ENCODE measurements at places on chromosomes 1 and 21.

DNA sequence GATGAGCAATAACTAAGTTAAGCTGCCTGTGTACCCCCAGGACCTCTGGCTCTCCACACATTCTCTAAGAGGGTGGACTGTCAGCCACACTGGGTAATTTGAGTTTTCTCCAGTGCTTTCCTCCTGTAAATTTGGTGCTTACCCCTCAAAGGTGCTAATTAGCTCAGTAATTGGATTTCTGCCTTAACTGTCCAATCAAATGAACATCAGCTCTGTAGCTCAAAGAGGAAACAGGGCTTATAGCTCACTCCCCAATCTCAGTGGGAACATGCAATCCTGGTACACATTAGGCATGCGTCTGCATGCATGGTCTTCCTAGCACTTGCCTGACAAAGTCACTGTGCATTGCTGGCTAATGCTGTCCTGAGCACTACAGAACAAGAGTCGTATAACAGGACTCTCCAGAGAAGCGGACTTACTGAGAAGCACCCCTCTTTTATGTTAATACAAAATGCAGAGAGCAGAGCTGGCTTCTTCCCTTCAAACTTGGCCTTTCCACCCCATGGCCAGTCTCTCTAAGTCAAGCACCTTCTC lies 110.1 kb downstream of the NTPCR start:
- no peak for DNase-seq

- DNase-seq: no peak
Measured at GRCh38 chr1:116496380-116496779, 74.4 kb downstream of the CD58 start.

GRCh38 chr21:46061518-46061917 lies 36.4 kb upstream of the COL6A2 start:
- DNase-seq: no peak

DNA sequence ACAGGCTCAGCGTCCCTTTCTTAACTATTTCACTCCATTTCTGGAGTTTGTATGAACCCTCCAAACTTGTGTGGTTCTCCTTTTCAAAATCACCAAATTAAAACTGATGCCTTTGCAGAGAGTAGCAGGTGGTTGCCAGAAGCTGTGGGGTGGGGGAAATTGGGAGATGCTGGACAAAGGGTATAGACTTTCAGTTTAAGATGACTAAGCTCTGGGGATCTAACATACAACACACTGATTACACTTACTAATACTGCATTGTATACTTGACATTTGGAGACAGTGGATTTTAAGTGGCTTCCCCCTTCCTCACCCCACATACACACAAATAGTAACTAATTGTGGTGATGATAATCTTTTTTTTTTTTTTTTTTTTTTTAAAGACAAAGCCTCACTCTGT lies 11.1 kb upstream of the SCYL3 start:
- DNase-seq: no peak

GRCh38 chr1:194512957-194513356 lies 1326.5 kb upstream of the B3GALT2 start:
- no peak for DNase-seq

GRCh38 chr1:67937651-67938050 lies 104.4 kb upstream of the GNG12 start:
- no peak for DNase-seq

- DNase-seq: no peak
Measured at GRCh38 chr1:214565310-214565709, 13.9 kb upstream of the PTPN14 start.

- DNase-seq: no peak
Measured at GRCh38 chr1:243346468-243346867, 90.6 kb downstream of the SDCCAG8 start.

DNA sequence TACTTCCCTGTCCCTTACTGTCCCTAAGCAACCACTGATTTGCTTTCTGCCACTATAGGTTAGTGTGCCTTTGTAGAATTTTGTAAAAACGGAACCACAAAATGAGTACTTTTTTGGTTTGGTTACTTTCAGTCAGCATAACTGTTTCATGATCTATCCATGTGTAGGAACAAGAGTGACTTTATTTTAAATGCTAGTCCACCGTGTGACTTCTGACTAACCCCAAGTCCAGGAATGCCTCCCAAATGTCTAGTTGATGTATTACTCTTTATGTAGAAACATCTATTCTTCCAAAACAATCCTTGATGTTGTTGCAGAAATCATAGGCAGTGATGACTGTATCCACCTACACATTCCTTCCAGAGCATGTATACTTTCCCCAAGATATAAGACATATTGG lies 21.3 kb downstream of the ATPAF1 start:
- DNase-seq: no peak

DNA sequence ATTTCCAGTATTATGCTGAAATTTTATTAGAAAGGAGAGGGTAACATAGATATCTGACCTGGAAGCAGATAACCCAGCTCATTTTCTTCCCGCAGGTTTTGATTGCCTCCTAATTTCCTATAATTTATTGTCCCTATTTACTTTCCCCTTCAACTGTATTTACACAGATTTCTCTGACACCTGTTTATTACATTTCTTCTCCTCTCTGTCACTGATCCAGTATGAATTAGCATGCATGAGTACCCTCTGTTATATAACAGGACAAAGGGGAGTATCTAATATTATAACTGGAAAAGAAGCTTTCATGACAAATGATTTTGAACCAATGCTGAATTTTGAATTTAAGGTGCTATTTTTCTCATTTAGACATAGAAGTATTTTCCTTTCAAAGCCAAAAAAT lies 37.4 kb downstream of the DENND1B start:
- no peak for DNase-seq

GRCh38 chr1:110282395-110282794 lies 56.8 kb upstream of the RBM15 start:
- no peak for DNase-seq

DNA sequence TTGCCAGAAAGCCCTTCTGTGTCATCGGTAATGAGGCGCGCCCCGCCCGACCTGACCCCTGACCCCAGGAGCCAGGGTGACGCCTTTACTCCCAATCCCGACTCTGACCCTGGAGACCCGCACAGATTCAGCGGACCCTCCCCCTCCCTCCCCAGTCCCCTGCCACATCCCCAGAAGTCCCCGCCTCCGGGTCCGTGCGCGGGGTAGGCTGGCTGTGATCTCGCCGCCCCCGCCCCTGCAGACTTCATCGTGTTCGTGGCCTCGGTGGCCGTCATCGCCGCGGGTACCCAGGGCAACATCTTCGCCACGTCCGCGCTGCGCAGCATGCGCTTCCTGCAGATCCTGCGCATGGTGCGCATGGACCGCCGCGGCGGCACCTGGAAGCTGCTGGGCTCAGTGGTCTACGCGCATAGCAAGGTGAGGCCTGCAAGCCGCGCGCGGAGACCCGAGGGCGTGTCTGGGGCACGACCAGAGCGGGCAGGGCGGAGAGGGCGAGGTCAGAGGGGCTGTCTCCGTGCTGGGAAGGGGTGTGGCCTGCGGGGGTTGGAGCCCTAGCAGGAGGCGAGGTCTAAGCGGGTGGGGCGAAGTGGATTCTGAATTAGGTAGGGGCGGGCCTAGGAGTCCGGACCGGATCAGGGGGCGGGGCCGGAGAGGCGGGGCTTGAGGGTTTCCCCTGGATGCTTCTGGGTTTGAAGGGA lies 34.8 kb downstream of the KCNQ4 start:
- DNase-seq: peak; percentile 87

DNA sequence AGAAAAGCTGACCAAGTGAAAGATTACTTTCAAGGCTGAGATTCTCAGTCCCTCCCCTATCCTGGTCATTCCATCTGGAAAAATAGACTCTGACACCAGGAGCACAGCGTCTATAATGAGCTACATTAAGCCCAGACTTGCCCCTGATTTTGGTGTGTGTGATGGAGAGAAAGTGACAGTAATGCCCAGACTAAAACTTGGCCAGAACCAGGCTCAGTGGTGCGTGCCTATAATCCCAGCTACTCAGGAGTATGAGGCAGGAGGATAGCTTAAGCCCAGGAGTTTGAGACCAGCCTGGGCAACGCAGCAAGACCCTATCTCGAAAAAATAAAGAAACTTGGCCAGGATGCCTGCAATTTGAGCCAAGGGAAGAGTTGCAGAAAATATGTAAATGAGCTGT lies 15.9 kb downstream of the PLEKHA6 start:
- no peak for DNase-seq

DNA sequence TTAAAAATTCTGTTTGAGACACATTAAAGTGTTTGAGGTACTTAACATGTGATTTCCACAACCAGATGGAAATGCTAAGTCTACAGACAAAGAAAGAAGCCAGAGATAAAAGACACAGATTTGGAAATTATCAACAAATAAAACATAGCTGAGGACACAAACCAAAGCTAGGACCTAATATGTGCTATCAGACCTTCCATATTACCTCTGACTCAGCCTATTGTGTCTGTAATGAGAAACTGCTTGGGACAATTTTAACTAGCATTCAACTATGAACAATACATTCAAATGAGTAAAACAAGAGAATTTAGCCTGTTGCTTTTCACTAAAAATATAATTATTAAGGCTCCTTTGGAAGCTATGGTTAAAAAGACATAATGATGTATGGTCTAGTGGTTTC lies 54.6 kb downstream of the WNT2B start:
- DNase-seq: no peak

GRCh38 chr1:89206373-89206772 lies 7.6 kb upstream of the GBP4 start:
- no peak for DNase-seq

DNA sequence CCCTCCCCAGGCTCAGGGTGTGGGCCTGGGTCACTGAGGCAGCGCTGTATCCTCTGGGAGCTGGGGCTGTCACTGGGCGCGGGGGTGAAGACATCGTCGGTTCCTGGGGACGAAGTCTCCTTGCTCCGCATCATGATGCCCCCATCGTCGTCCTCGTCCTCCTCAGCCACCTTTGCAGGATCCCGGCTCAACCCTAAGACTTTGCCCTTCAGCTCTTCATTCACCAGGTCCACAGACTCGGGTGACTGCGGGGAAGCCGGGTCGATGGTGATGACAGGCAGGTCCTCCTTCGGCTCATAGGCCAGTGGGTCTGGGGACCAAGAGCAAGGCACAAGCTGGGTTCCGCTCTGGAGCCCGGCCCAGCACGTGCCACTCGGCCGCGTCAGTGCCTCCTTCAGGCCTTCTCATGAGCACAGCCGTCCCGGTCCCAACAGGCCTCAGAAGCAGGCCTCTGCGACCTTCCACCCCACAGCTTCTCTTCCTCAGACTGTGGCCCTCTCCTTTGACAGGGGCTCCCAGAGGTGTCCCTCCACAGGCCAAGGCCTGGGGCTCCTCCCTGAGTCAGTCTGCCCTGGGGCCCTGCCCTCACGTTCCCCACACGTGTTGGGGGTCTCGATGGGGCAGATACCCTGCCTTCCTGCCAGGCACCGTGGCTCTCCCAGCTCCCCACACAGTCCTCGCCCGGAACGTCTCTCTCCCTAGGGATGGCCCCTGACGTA lies 54.4 kb downstream of the SLC9A1 start:
- no peak for DNase-seq

GRCh38 chr1:235075777-235076308 lies 52.8 kb downstream of the TOMM20 start:
- no peak for DNase-seq

DNA sequence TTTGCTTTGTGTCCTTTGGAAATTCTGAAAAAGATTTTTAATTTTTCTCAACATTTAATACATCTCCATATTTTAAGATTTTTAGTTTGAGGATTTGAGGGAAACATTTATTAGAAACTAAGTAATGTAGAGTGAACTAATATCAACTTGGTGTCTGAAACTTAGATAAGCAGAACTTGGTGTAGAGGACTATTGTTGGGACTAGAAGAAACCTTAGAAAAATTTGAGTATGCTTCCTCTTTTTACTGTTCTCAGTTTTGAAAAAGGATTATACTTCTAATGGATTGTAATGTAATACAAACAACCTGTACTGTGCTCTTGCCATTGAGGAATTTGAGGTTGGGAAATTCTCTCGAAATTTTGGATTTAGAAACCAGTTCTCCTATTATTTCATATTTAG lies 2.4 kb downstream of the FNBP1L start:
- no peak for DNase-seq

- no peak for DNase-seq
Measured at GRCh38 chr1:92298213-92298572, 594 bp downstream of the GLMN start.

- no peak for DNase-seq
Measured at GRCh38 chr1:60228041-60228491, 154.5 kb upstream of the C1orf87 start.

- peak; percentile 18 for DNase-seq
Measured at GRCh38 chr1:7942214-7942921, 1.7 kb upstream of the TNFRSF9 start.

DNA sequence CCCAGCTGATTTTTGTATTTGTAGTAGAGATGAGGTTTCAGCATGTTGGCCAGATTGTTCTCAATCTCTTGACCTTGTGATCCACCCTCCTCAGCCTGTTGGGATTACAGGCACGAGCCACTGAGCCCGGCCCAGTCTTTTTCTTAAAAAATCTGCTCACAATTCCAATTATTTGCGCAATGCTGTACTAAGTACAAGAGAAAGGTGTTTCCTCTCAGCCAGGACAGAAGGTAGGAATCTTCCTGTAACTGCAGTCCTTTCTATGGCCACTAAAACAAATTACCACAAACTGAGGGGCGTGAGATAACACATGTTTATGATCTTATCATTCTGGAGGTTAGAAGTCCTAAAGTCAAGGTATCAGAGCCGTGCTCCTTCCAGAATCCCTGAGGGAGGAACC lies 6.9 kb upstream of the CBR3 start:
- no peak for DNase-seq

- DNase-seq: no peak
Measured at GRCh38 chr1:5670590-5671350, 321.5 kb downstream of the NPHP4 start.

DNA sequence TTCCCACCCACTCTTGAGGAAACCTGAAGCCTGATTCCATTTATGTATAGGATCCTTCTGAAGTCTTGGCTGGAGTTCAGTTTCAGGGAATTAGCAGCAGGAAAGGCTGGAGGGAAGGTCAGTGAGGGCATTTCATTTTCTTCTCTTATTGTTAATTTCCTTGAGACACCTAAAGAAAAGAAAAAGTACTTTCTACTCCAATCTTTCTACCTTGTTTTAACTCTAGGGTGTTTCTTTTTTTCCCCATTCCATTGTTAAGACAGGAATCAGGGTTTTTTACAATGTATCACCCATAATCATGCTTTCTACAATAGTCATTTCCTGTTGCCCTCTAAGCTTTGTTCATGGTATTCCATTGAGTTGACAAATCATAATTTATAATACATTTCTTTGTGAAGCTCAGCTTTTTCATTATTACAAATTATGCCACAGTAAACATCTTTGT lies 27.4 kb downstream of the SNRPE start:
- no peak for DNase-seq

- no peak for DNase-seq
Measured at GRCh38 chr21:42189860-42190485, 29.0 kb upstream of the ABCG1 start.

DNA sequence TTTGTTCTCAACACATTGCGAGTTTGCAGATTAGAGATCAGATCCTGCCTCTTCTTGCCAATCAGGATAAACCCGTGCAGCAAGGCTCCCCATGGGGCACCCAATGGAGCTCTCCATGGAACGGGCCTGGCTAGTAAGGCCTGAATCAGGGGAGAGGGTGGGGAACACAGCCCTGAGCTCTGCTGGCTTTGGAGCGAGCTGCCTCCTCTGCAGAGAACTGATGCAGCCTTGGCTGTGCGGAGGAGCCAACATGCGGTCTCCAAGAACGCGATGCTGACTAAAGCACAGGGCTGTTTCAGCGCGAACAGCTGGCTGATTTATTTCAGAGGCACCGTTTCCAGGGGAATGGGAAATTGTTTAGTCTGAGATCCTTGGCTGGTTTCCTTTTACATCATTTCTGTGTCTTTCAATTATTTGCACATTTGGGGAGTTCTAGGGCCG lies 139.7 kb downstream of the TSEN15 start:
- DNase-seq: no peak
